ENCODE measurements at places on chromosomes 6 and 20.

- DNase-seq, result no peak
Observed at GRCh38 chr6:14317387-14317970, 199.9 kb downstream of the CD83 start.

- DNase-seq, result no peak
Observed at GRCh38 chr20:16351415-16351814, 221.8 kb downstream of the KIF16B start.

GRCh38 chr6:69789578-69789977 lies 7.2 kb downstream of the LMBRD1 start:
- no peak for DNase-seq

GRCh38 chr6:63740709-63741108 lies 105.1 kb downstream of the PHF3 start:
- DNase-seq, result no peak

- no peak for DNase-seq
Observed at GRCh38 chr20:21725892-21726291, 20.4 kb downstream of the PAX1 start.

DNA sequence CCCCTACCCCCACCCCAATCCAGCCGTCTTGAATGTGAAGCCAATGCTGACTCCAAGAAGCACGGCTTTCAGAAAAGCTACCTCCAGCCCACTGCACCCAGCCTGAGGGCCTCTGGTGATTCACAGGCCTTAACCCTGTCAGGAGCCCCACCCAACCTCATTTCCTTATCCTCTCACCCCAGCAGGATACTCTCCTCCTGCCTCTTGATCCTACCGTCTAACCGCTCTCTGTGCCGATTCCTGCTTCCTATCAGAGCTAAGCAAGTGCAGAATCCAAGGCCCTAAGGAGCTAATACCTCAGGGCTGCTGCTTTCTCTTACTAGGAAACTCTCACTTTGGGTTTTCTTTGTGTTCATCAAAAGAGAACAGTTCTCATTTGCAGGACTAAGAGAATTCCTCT lies 47.2 kb downstream of the TRERF1 start:
- no peak for DNase-seq

DNA sequence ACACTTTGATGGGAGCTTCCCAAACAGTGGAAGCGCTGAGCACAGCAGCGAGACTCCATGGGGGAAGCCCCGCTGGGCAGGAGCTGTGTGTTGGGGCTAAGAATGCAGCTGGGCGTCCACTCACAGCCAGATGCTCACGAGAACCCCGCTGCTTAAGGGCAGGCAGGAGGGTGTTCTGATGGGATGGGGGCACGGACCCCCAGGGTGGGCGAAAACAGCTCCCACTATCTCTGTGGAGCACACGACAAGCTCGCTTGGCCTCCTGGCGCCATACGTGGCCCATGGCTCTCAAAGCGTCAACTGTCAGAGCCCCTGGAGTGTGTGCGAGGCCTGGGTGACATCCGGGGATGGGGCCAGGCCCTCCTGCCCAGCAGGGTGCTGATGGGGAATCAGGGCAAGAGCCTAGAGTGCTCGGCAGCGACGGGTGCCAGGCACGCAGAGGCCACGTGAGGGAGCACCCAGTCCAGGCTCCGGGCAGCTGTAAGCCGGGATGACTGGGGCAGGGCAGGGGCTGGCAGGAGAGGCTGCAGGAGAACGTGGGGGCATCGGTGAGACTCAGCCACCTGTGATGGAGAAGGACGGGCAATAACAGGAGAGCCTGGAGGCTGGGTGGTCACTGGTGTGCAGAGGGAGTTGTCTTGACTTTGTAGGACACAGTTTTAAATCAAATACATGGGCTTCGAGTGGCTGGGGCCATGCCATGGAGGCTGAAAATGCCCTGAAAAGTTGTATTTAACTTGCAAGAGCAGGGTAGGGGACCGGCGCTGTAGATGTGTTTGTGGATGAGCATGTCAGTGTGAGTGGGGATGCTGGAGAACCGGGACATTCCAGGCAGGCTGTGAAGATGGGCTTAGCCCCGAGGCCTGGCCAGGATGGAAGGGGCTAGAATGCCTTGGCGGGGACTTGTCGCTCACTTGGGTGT lies 27.3 kb downstream of the PYGB start:
- DNase-seq, result no peak

GRCh38 chr20:10466325-10466724 lies 31.2 kb downstream of the SLX4IP start:
- no peak for DNase-seq

DNA sequence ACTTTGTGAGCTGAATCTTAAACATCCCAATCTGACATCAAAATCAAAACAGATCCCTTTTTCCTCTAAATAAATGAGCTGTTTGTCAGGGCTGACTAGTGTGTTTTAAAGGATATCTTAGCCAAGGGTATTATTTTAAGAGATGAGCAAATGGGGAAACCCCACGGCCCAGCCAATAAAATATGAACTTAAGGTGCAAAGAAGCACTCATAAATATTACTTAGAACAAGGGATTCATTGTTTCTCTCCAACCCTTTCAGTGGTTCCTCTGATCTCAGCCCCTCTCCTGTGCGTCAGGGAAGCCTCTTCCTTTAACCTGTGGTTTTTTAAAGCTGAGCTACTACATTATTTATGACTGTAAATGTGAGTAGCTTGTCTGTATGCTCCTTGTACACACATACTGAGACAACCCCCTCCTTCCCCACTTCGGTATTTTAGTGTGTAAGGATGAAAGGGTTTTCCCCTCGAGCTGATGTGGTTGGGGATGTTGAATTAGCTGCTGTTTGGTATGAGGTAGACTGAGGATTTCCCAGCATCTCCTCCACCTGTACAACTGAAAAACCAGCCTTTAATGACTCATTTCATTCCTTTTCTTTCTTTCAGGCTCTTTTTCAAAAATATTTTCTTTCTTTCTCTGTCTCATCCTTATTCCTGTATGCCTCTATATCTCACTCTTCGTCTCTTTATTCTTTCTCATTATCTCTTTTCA lies 6.5 kb downstream of the BMP5 start:
- peak; percentile 22 for DNase-seq

DNA sequence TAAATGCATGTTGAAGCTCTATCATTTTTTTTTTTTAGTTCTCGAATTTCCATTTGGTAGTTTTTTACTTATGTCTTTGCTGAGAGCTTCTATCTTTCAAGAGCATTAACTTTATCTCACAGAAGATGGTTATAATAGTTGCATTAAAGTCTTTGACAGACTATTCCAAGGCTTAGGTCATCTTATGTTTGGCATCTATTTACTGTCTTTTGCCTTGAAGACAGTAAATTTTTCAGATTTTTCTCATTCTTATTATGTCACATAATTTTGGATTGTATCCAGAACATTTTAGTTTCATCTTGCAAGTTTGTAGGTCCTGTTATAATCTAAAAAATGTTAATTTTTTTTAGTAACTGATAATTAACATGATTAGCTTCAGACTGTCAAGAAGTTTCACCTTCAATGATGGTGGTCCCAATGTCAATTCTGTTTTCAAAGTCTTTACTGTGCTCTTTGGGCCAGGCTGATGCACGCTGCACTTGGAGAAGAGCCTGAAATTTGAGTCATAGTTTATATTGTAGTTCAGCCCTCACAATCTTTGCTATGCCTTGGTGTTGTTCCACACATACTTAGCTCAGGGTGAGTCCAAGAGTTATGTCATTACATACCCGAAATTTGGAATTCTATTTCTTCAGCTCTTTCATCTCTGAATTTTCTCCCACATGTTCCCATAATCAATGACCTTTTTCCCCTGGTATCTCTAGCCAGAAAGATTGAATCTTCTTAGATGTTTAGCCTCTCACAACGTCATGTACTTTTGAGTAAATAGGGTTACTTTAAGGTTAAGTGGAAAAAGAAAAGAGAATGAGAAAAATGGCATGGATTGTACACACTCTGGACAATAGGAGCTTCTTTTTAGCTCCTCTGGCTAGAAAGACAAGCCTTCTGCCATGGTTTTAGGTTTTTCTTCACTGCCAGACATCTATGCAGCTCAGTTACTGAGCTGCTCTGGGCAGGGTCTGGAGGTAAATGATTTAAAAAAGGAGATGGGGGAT lies 110.3 kb upstream of the BTBD3 start:
- DNase-seq, result no peak

GRCh38 chr6:1070085-1070521 lies 241.8 kb upstream of the FOXQ1 start:
- DNase-seq, result no peak

DNA sequence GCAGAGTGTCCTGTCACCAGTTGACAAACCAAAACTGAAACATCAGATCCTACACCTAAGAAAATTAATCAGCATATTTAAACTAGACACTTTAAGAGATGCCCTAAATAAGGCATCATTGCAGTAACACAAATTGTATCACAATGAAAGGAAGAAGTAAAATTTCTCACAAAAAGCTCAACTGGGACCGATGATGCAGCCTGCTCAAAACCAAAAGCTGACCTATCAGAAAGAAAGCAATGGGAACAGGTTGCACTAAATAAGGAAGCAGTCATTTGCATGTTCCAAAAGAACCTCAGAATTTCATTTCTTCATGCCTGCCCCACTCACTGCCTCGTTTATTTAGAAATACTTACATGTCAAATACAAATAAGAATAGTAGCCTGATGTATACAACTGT lies 12.1 kb downstream of the HIVEP2 start:
- peak; percentile 27 for DNase-seq

GRCh38 chr6:80249897-80250296 lies 143.4 kb downstream of the BCKDHB start:
- DNase-seq, result no peak

DNA sequence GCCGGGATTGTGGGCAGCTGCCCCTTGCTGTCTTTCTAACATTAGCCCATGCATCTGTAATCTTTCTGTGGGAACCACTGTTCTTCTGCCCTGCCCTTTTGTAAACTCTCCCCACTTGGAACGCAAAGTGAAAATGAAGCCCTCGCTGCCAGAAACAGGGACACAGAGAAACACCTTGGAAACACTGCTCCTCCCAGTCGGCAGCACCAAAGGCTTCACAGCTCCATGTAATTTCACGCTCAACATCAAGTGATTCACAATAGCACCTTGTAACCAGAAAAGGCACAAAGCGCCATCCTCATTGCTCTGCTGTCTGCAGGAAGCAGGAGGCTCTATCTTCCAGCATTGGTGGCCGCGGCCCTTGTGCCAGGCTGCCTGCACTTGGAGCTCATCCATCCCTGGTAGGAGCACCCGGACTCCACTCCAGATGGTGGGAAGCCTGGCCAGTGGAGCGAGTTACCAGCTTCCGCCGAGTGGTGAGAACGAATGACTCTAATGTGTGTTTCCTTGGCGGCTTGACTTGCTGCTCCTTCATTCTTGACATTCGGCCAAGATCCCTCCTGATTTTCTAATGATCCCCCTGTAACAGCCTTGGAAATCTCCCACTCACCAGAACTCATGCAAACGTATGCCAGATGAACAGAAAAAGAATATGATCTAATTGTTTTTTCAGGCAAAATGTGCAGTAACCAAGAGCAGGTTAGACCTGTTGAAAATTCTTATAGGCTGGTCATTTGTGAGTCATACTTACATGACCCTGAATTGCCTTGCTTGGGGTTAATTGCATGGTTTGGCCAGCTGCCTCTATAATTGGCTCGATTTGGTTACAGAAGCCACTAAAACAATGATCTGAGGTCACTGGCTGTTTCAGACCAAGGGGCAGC lies 169.1 kb upstream of the CDYL start:
- no peak for DNase-seq

- DNase-seq, result no peak
Observed at GRCh38 chr6:61586934-61587537, 699.0 kb downstream of the KHDRBS2 start.
